Activated CD8-positive, alpha-beta memory T cell treated with anti-CD3 and anti-CD28 coated beads, Interleukin-2, amount 50 U/mL, for 48 hours (primary cell): ENCODE measurements at places on chromosomes 2 and 18.

- no peak for DNase-seq
Measured at GRCh38 chr2:104033399-104033798, 820.5 kb upstream of the POU3F3 start.

DNA sequence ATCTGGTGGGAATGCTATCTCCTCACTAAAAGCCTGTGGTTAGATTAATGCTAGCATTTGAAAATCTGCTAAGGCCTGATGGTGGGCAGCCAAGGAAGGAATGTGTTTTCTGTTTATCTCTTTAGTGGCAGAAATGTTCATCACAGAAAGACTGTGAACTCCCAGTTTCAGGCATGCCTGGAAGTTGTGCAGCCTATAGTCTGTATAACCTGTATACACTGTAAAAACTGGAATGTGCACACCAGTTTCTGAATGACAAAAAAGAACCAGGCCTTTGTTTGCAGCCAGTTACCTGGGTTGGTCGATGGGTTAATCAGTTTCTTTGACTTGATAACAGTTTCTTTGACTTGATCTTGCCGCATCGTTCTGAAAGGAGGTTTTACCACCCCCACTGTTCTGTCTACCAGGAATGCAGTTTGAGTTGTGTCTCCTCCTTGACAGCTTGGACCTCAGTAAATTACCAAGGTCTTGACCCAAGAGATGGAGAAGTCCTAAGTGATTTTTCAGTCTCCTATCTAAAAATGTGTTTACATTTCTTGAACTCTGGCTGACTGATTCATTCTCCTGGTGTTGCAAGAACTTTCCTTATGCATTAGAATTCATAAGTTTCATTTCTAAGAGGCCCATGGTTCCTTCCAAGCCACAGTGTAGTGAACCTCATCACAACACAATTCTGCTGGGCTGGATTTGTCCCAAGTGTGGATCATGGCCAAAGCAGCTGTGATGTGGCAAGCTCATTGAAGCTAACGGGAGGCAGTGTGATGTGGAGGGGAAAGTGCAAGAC lies 62.2 kb downstream of the KIAA2012 start:
- DNase-seq, result no peak

DNA sequence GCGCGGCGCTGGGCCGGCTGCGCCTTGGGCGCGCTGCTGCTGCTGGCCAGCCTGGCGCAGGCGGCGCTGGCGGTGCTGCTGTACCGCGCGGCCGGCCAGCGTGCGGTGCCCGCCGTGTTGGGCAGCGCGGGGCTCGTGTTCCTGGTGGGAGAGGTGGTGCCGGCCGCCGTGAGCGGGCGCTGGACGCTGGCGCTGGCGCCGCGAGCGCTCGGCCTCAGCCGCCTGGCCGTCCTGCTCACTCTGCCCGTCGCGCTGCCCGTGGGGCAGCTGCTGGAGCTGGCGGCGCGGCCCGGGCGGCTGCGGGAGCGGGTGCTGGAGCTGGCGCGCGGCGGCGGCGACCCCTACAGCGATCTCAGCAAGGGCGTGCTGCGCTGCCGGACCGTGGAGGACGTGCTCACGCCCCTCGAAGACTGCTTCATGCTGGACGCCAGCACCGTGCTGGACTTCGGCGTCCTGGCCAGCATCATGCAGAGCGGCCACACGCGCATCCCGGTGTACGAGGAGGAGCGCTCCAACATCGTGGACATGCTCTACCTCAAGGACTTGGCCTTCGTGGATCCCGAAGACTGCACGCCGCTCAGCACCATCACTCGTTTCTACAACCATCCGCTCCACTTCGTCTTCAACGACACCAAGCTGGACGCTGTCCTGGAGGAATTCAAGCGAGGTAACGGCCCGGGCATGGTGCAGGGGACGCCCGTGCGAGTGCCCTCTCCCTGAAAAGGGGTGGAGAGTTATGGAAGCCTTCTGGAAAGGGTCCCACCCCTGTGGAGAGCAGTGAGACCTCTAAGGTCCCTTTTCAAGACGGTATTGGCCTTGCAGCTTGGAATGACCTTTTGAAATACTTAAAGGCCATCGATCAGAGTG lies 1.0 kb downstream of the CNNM3 start:
- DNase-seq, result no peak

- no peak for DNase-seq
Measured at GRCh38 chr2:4556135-4556896, 852.9 kb downstream of the DCDC2C start.

DNA sequence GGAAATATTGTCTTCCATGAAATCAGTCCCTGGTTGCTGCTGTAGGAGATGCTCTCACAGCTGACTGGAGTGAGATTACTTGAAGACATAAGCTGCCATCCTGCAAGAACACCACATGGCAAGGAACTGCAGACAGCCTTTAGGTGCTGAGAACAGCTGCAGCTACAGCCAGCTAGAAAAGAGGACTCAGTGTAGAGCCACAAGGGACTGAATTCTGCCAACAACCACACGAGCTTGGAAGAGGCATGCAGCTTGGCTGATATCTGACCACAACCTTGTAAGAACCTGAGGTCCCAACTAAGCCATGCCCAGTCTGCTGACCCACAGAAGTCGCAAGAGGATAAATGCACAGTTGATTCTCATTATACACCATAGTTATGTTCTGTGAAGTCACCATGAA lies 181.8 kb upstream of the ARL4C start:
- no peak for DNase-seq

DNA sequence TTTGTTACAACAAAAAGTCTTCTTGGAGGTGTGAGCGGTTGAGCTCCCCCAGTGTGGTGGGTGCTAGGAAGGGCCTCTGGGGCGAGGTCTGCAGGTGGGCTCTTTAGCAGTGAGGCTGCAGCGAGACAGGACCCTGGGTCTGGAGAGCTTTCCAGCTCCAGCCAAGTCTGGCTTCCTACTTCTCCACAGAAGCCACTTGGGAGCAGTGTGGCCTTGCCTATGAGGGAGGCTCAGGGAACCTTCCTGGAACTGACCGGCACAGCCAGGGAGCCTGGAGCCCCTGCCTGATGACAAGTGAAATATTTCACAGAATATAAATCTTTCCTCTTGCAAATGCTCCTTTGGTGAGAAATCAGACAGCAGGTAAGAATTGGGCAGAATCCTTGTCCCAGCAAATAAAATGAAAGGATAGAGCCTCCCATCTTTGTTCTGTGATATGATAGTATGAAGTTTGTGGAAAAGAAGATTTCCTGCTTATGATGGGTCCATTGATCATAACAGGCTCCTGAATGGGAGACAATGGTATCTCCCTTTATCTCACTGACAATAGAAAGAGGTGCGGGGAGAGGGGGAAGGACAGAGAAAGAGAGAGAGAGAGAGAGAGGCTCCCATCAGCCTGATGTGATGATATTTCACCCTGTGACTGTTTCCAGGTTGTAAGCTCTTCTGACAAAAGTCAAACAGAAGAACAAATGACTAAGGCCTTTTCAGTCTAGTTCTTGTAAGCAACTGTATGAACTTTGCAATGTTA lies 289.8 kb upstream of the SPRED2 start:
- no peak for DNase-seq

GRCh38 chr2:54866868-54867267 lies 143.4 kb downstream of the EML6 start:
- DNase-seq, result no peak

DNA sequence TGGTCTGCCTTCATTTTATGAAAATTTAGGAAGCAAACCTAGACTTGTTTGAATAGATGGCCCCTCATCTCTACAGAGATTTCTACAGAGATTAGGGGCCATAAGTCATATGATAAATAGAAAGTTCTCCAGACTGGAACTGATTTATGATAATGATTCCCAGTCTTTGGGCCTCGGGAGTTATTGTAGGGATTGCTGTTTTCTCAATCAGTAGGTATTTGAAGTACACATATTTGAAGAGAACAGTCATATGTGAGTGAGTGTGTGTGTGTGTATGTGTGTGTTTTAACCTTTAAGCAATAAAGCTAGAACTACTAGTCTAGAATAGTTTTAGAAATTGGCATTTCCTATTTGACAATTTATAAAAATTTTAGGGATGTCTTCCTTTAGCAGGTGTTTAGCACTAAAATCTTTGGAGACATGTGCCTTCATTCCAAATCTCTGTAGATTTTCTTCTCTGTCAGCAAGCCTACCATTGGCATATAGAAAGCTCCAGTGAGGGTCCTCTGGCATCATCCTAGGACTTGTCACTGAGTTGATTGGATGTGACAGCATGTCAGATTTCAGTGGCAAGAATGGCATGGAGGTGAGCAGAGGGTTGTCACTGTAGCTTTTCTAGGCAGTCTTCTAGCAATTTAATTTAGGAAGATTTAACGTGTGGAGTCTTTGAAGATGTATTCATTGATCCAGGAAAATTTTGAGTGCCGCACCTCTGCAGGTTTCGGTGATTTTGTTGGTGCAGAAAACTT lies 71.2 kb downstream of the MYO1B start:
- DNase-seq, result no peak

GRCh38 chr2:15456352-15456751 lies 104.8 kb downstream of the NBAS start:
- no peak for DNase-seq

GRCh38 chr2:65655000-65655399 lies 222.6 kb upstream of the SPRED2 start:
- DNase-seq, result no peak

DNA sequence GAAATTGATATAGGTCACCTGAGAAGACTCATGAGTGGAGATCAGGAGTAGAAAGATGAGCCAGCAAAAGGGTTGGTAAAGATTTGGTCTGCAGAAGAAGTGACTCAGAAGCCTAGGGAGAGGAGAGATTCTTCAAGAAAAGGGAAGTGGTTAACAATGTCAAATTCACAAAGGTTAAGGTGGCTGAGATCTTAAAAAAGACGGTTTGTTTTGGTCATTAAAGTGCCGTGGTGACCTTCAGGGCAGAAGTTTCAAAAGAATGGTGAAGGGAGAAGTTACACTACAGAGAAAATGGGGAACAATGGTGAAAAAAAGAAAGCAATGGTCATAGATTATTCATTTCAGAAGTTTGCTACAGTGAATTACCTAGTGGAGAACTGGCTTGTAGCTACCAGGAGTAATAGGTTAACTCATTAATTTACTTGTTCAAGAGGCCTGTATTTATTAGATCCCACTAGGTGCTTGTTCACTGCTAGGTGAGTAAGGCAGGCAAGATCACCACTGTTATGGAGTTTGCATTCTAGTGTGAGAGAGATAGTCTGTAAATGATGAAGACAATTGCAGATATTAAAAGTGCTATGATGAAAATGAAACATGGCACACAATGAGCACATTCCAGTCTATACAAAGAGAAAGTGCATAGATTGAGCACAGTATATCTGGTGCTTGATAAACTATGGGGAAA lies 43.0 kb downstream of the FBXO48 start:
- DNase-seq, result no peak

DNA sequence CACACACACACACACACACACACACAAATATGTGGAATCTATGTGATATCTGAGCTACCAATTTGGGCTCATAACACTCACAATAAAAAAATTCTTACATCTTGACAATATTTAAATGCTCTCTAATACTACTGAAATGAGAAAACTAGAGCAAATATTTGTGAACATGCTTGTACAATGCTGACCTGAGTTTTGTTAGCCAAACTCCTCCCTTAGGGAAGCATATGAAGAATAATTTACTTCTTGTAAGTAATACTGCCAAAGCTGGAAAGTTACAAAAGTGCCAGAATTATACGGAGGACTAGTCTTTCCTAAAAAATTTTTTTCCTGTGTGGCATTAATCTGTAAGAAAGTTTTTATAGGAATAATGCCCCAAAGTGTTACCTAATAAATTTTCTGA lies 18.5 kb downstream of the MBD2 start:
- DNase-seq, result no peak

DNA sequence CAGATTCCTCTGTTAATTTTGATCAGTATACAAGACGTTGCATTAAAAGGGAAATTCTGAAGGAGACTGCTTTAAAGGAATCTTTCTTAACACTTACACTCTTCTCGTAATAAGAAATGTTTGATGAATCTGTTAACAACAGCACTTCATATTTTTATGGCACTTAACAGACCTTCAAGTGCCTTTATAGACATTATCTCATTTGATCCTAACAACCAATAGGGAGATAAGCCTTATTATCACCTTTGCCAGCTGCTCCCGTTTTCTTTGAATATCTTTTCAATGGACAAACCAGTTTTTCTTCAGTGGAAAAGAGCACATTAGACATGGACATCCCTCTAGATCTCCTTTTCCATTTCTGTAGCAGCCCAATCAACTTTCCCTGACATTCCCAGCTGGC lies 653.0 kb upstream of the FAM98A start:
- DNase-seq, result no peak

GRCh38 chr2:2582998-2583545 lies 252.0 kb upstream of the MYT1L start:
- no peak for DNase-seq

DNA sequence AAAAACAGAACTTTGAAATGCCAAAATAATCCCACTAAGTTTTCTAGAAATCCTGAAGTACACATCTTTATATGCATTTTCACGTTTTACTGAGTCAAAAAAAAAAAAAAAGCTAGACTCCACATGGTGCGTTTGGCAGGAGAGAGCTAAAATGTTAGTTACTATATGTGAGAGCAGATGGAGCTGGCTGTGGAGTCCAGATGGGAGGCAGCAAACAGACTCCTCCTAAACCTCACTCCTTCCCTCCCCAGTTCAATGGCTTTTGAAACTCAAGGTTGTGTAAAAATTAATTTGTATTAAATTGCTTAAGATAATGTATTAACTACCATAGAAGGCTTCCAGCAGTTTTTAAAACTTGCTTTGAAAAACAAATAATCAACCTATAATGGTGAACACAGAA lies 248.8 kb downstream of the AGPS start:
- DNase-seq, result no peak

DNA sequence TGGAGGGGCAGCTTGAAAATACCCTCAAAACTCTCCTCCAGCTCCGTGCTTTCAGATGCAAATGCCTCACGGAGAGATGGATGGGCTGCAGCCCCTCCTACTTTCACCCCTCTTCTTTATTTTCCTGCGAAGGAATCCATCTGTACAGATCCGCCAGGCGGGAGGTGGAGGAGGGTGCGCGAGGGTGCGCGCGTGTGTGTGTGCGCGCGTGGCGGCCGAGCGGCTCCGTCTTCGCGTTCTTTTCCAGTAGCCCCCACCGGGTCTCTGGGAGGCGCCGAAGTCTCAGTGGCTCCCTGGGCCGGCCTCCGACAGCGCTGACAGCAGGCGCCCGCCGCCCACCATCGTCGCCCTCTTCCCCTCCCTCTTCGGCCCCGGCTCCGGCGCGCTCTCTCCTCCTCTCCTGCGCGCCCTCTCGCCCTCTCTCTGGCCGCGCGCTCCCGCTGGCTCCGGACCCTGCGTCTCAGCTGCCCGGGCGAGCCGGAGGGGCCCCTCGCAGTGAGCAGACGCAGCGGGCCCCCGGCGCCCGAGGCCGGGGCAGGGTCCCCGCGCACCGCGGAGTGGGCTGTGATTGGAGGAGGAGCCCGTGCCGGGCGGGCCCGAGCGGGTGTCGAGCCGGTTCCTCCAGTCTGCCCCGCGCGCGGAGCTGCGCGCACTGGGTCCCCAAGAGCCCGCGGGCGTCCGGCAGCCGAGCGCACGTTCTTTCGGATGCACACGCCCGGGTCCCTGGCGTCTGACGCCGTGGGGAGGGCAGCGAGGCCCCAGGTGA lies at the start of gene CDH7:
Gene CDH7, plus strand, starts transcription at position 624 of the 766 bp plus-strand sequence. CDS start 11,831 bp downstream, outside the sequence.
- no peak for DNase-seq
